Common myeloid progenitor, CD34-positive (primary cell): ENCODE measurements at places on chromosomes 5 and 9.

DNA sequence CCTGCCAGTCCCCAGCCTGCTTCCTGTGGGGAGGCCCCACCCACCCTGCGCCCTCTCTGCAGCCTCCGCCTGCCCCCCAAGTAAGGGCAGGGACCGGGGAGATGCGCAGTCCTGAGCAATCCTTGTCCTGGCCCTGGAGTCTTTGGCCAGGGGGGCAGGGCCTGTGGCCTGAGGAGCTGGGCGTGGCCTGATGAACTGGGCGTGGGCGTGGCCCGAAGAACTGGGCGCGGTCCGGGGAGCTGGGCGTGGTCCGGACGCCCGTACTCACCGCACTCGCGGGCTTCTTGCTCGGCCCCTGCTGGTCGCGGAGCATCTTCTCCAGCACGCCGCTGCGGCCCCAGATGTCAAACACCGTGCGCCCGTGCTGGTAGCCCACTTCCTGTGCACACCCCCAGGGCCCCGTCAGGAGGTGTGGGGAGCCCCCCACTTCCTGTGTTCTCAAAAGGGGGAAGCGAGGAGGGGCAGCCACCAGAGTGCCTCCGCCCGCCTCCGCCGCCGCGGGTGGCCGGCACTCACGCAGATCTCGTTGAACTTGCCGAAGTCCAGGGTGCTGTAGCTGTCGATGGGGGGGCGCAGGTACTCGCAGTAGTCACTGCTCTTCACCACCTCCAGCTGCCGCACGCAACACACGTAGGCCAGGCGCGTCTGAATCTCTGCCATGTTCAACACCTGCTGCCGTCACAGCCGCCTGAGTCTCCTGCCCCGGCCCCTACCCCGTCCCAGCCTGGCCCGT, 2.7 kb upstream of the NSMF start:
- DNase-seq: peak; percentile 98

- no peak for DNase-seq
Observed at GRCh38 chr5:83072966-83073365, 4.2 kb downstream of the TMEM167A start.

GRCh38 chr9:136052472-136052880, 42.6 kb downstream of the NACC2 start:
- no peak for DNase-seq

DNA sequence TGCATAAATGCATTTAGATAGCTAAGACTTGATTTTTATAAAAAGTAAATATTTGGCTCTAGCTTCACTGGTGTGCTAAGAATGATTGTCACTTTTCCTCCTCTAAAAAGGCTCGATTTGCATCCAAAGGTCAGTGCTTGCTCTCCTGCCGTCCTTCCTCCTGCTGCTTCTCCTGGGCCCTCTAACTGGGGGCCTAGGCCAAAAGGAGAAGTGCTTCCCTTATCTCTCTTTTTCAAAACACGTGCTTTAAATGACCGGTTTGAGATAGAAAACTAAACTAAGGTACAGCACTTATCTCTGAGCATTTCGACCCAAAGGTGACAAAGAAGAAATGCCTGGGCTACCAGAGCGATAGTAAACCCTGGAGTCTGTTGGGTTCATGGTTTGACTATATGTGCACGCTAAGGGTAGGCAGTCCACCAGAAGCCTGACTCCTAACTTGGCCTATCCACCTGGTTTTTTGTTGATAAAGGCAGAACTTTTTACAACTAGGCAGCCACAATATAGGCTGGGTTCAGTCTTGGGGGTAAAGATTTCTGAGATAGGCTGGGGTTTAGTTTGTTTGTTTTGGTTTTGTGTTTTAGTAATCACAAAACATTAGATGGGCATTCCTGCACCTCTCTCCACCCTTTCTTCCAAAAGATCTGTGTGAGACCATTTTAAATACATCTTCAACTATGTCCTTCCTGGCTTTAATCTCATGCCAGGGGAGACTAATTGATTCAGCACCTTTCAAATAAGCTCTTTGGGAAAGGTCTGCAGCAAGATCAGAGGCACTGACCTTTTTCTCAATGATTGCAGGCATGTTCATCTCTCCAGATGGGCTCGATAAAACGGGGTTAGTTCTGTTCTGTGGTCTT, 3.8 kb downstream of the NR2F1-AS1 start:
- no peak for DNase-seq

DNA sequence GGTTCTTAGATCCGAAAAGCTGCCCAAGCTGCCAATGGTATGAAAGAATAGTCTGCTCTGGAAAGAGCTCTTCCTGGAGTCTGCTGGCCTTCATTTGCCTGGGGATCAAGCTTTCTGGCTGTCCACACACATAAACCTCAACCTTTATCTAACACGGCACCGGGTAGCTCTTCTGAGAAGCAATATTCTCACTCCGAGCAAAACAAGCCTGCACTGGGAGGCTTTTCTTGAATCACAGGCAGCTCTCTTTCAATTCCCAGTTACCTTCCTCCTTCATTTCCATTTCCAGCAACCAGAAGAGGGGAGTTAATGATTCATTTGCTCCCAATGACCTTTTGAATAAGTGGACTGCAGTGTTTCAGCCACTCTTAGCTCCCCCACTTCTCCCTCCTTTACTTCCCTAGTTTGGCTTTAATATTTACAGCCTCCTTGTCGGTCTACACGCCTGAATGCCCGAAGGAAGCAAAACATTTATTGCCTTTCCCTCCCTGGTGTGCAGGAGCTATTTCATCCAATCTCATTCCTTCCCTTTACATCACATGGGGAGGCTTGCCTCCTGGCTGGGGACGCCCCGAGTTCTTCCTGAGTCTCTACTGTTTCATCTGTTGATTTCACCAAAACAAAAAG, 187.1 kb downstream of the ARHGEF28 start:
- DNase-seq: no peak
